ENCODE measurements at places on chromosomes 13 and 19.

GRCh38 chr13:73731564-73731963, 402.6 kb downstream of the KLF12 start:
- no peak for DNase-seq

DNA sequence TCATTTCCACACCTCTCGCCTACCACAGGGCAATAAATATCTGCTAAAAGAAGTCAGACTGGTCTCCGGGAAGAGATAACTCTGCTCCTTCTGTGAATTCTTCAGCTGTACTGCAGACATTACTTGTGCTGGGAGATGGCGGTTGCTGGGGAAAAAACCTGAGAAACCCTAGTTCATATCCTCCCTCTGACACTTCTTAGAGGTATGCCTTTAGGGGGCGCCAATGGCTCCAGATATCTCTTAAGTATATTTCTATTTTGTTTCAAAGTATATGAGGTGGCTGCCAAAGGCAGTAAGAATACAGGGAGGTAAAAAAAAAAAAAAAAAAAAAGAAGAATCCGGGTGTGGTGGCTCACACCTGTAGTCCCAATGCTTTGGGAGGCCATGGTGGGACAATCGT, 175.2 kb downstream of the PAN3 start:
- no peak for DNase-seq

GRCh38 chr19:45767881-45768654, 984 bp downstream of the SIX5 start:
- DNase-seq, result no peak

GRCh38 chr13:20263393-20264044, 31.4 kb upstream of the GJB6 start:
- DNase-seq, result no peak

- no peak for DNase-seq
Observed at GRCh38 chr13:36973621-36974295, 25.4 kb downstream of the ALG5 start.

DNA sequence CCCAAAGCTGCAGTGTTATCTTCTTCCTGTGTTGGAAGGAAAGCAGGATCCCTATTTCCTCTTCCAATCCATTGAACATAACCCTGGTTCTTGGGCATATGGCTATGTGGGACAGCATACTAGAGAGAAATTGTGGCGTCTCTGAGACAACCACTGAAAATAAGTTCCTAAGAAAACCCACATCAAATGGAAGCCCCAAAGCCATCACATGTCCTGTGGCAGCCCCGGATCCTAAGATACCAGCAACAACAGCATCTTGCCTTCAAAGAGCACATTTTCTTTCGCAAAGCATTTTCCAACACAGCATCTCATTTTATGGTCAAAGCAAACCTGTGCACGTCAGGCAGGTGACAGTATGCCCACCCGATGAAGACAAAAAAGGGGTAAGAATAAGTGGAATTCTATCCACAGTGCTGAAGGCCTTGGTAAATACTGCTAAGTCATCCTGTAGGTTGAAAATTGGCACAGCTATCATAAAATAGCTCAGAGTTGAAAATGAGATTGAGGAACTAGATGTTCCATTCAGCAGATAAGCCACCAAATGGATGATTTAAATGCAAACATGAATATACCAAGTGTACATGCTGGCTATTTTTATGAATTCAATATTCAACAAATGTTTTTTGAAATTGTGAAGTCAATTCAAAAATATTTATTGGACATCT, 232.2 kb downstream of the DLEU7 start:
- no peak for DNase-seq

DNA sequence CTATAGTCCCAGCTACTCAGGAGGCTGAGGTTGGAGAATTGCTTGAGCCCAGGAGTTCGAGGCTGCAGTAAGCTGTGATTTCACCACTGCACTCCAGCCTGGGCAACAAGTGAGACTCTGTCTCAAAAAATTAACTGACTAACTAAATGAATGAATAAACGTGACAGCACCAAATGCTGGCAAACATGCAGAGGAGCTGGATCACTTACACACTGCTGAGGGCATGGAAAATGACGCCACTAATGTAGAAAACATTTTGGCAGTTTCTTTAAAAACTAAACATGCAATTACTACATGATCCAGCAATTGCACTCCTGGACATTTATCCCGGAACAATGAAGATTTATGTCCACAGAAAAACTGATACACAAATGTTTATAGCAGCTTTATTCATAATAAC, 31.3 kb upstream of the GTF3A start:
- DNase-seq, result no peak

GRCh38 chr13:98853771-98854221, 101.3 kb upstream of the SLC15A1 start:
- no peak for DNase-seq

DNA sequence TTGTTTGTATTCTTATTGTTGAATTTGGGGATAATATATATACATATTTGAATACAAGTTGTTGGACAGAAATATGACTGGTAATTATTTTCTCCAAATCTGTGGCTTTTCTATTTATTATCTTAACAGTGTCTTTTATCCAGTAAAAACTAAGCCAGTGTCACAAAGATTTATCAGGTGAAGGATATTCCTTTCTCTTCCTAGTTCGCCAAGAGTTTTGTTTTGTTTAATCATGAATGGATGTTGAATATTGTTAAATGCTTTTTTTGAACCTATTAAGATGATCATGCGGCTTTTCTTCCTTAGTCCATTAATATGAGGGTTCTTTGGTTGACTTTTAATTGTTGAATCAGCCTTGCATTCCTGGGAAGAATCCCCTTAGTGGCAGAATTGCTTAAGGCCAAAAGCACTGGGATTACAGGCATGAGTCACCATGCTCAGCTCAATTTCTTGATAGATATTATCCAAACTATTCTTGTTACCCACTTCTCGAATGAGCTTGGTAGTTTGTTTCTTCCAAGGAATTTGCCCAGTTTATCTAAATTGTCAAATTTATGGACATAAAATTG, 53.3 kb downstream of the TEX26 start:
- DNase-seq, result no peak
